ENCODE measurements at places on chromosomes 3 and 15. TPM values are rescaled to one million over a fixed set of nuclear protein-coding genes. Genes with fewer than 3 reads are reported as not detected.

DNA sequence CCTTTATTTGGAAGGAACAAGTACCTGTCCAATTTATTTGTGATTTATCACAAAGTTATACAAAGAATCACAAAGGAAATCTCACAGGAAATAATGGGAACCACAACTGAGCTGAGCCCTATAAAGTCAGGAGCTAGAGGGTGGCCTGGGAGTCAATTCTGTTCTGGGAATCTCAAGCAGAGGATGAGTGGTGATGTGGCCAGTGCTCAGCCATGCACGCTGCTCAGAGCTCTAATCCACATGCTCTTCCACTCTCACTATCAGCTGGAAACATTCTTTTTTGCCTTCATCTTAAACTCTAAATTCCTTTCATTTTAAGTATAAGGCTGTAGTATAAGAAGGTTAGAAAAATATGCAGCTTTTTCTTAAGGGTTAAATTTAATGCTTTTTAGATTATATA is 36.6 kb downstream of the UACA start:
- no peak overlapping the region for H3K27ac ChIP-seq
- peaks cover 11% of the 10 kb centered on the region for H3K27me3 ChIP-seq
- no peak for DNase-seq
- H3K36me3 ChIP-seq = no peaks in the 10 kb centered on the region
- H3K4me1 ChIP-seq = no peaks in the 10 kb centered on the region

DNA sequence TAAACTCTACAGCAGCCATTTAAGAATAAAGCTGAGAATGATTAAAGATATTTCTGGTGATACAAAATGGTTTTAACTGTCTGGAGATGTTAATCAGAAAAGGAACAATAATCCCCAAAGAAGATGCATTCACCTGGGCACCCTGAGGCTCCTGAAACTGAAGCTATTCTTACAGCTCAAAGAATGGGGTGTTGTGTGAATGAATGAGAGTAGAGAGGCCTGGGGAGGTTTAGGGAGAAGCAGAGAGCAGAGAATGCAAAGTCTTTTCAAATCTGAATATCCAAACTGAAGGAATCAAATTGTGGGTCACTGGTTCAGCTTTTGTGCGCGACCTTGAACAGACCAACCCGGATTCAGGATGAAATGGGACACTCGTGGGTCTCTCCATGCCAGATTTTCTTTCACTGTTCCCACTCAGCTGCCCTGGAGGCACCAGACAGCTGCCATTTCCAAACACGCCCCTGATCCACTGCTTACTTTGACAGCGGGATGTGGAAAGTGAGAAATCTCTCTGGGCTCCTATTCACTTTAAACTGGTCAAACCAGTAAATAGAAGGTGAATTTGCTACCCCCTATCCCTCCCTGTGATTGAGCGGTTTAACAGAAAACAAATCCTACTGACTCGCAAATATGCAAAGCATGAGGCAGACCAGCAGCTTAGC is 485.5 kb upstream of the THBS1 start:
- peaks cover 22% of the 10 kb centered on the region for H3K27me3 ChIP-seq
- no peak overlapping the region for H3K4me3 ChIP-seq

DNA sequence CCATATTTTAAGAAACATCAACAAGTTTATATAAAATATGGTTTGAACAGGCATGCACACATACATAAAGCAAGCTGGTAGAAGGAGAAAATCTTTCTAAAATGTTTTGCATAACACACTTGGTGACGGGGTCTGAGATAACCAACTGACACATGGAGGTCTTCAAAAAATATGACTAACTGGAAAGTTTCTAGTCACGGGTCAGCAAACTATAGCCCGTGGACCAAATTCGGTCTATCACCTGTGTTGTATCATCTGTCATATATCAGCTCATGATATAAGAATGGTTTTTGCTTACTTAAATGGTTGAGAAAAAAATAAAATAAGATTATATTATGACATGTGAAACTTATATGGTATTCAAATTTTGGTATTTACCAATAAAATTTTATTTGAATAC is 465.1 kb downstream of the FOXP1 start:
- no peak overlapping the region for H3K4me3 ChIP-seq
- H3K4me1 ChIP-seq = peaks cover 58% of the 10 kb centered on the region
- H3K27me3 ChIP-seq = no peaks in the 10 kb centered on the region
- H3K27ac ChIP-seq = no peak overlapping the region

GRCh38 chr3:53134631-53135232 is 4.5 kb upstream of the RFT1 start:
- H3K27me3 ChIP-seq = no peaks in the 10 kb centered on the region
- peaks cover 13% of the 10 kb centered on the region for H3K4me1 ChIP-seq
- H3K36me3 ChIP-seq = peaks cover 1% of the 10 kb centered on the region
- DNase-seq = peak; percentile 75
- H3K4me3 ChIP-seq = no peak overlapping the region

DNA sequence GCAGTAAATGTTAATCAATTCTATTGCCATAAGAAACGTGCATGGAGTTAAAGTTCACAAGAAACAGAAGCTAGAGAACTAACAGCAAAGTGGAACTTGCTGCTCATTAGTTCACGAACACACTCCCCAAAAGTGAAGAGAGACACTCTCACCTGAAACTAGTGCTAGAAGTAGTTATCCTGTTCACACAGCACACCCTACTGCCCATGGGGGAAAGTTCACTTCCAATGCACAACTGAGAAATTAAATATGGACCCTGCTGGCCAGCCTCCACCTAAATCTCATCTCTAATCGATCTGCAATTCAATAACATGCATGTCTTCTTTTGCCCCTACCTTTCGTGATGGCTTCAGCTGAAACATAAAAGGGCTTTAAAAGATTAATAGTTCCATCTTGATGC is 39.4 kb upstream of the FRMD4B start:
- H3K36me3 ChIP-seq = no peaks in the 10 kb centered on the region
- peaks cover 10% of the 10 kb centered on the region for H3K27me3 ChIP-seq
- peak; percentile 53 for DNase-seq
- H3K27ac ChIP-seq = no peak overlapping the region
- H3K4me3 ChIP-seq = no peak overlapping the region

GRCh38 chr3:153658136-153658535 is 463.1 kb upstream of the ARHGEF26 start:
- no peaks in the 10 kb centered on the region for H3K4me1 ChIP-seq
- H3K36me3 ChIP-seq = no peaks in the 10 kb centered on the region
- no peak overlapping the region for H3K27ac ChIP-seq

DNA sequence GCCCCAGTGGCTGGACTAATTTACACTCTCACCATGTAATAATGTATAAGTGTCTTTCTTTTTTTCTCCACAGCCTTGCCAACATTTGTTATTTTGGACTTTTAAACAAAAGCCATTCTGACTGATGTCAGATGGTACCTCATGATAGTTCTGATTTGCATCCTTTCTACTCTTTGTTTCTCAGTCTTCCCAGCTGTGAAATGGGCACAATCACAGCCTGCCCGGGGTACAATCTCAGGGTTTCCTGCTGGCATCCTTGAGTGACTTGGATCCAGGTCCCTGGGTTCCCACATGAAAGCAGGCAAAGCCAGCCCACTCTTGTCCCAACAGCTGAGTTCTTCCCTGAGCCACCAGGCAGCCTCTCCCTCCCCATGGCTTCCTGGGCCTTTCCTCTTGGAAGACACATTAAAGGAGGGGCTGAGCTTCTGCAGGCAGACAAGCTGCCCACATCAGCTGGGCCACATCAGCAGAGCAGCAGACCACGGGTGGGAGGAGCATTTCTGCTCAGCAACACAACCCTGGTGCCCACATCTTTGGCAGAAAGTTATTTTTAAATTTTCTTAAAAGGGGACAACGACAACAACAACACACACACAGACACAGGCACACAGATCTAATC is 82.0 kb downstream of the MYLK start:
- DNase-seq = no peak
- H3K36me3 ChIP-seq = no peaks in the 10 kb centered on the region
- H3K27me3 ChIP-seq = peaks cover 7% of the 10 kb centered on the region
- no peak overlapping the region for H3K4me3 ChIP-seq

GRCh38 chr3:120202363-120202762 is 82.7 kb downstream of the GPR156 start:
- DNase-seq = no peak
- H3K27me3 ChIP-seq = no peaks in the 10 kb centered on the region
- H3K27ac ChIP-seq = no peak overlapping the region
- H3K4me1 ChIP-seq = no peaks in the 10 kb centered on the region

GRCh38 chr3:165897137-165897536 is 59.9 kb upstream of the BCHE start:
- H3K4me1 ChIP-seq = no peaks in the 10 kb centered on the region
- H3K36me3 ChIP-seq = no peaks in the 10 kb centered on the region
- no peak overlapping the region for H3K27ac ChIP-seq
- no peak for DNase-seq
- H3K27me3 ChIP-seq = no peaks in the 10 kb centered on the region

DNA sequence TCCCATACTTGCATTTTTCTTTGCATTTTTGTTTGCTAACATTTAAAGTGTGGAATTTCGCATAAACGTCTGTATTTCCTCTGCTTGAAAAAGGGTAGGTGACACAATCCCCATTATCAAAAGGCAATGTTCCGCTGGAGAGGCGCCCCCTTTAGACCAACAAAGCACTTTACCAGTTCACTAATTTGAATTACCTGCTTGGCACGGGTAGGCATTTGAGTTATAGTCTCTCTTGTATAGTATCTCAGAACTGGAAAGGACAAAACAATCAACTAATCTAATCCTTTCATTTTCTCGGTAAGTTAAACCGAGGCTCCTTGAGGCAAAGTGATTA is 775 bp upstream of the CCDC39 start:
- H3K4me1 ChIP-seq = peaks cover 18% of the 10 kb centered on the region
- no peak overlapping the region for H3K27ac ChIP-seq
- H3K4me3 ChIP-seq = peak overlapping the region; percentile 79
- peaks cover 44% of the 10 kb centered on the region for H3K27me3 ChIP-seq
- no peaks in the 10 kb centered on the region for H3K36me3 ChIP-seq
- DNase-seq = peak; percentile 37

GRCh38 chr3:11287404-11287803 is 15.2 kb downstream of the ATG7 start:
- peak overlapping the region; percentile 58 for H3K27ac ChIP-seq
- no peak overlapping the region for H3K4me3 ChIP-seq
- H3K36me3 ChIP-seq = peaks cover 59% of the 10 kb centered on the region
- H3K27me3 ChIP-seq = no peaks in the 10 kb centered on the region
- DNase-seq = no peak

- DNase-seq = no peak
- peaks cover 17% of the 10 kb centered on the region for H3K36me3 ChIP-seq
- no peak overlapping the region for H3K27ac ChIP-seq
- peaks cover 11% of the 10 kb centered on the region for H3K27me3 ChIP-seq
These were observed 38.8 kb downstream of the EOGT start for GRCh38 chr3:68974711-68975110.

DNA sequence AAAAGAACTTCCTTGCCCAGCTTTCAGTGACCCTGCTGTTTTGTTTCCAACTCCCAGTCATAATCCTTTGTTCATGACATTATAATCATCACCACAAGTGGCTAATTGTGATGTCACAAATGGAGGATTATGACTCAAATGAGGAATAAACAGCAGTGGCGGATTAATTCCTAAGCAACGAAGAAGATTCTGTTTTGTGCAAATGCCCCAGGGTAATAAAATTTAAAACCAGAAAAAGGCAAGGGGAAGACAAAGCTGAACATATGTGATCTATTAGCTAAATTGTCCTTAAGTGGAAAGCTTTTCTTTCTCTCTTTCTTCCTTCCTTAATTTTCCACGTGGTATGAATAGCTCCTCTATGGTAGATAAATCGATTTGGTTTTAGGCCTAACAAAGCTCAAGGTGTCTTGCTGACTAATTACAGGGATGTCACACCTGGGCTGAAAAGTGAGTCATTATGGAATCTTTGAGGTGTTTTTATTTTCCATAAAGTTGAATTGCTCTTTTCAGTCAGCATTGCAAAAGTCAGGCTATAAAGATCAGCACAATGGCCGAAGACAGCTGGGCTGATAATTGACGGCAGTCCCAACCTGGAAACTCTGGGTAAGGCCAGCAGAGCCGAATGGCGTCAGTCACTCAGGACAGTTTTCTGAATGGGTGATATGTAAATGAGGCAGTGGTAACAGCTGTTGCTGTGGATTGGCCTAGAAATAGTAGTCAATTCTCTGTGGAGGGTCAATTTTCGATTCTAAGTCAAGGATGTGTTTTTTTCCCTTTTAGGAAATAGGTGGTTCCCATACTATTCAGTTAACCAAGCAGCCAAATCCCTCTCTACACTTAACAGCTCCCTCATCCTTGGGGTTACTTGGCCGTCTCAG is 121.5 kb downstream of the PTPRG start:
- H3K4me1 ChIP-seq = no peaks in the 10 kb centered on the region
- no peaks in the 10 kb centered on the region for H3K36me3 ChIP-seq
- no peak overlapping the region for H3K4me3 ChIP-seq
- H3K27ac ChIP-seq = no peak overlapping the region

GRCh38 chr3:50515565-50516439 is 12.4 kb upstream of the CACNA2D2 start:
- no peak overlapping the region for H3K4me3 ChIP-seq
- peaks cover 10% of the 10 kb centered on the region for H3K4me1 ChIP-seq
- H3K36me3 ChIP-seq = no peaks in the 10 kb centered on the region

GRCh38 chr3:160796813-160797164 is 40.8 kb downstream of the PPM1L start:
- H3K36me3 ChIP-seq = no peaks in the 10 kb centered on the region
- DNase-seq = no peak
- no peaks in the 10 kb centered on the region for H3K27me3 ChIP-seq
- H3K27ac ChIP-seq = no peak overlapping the region
- no peak overlapping the region for H3K4me3 ChIP-seq

GRCh38 chr15:42046597-42046996 is 25.8 kb upstream of the PLA2G4E start:
- DNase-seq = no peak
- no peak overlapping the region for H3K27ac ChIP-seq
- H3K4me1 ChIP-seq = peaks cover 3% of the 10 kb centered on the region

DNA sequence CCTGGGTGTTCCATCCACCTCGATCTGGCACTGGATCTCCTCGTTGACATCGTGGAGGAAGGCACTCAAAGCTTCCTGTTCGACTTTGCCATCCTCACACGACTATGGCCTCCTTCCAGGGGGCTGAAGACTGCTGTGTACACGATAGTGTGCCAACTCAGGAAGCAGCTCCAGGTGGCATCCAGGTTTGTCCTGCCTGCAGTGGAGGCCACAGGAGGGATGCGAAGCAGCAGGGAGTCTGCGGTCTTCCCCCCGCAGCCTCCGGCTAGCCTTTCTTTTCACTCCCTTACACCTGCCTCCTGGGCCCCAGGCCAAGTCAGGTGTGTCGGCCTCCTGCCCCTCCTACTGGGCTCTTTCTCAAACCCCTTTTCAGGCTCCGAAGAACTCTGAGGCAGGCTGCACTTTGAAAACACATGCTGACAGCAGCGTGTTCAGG is 32.2 kb downstream of the SYNM start:
- H3K4me1 ChIP-seq = no peaks in the 10 kb centered on the region
- DNase-seq = no peak
- H3K4me3 ChIP-seq = no peak overlapping the region
- H3K36me3 ChIP-seq = no peaks in the 10 kb centered on the region

GRK7 gene
- not detected for total RNA-seq

DNAH12 gene
- total RNA-seq = not detected

P2RY14 gene
- total RNA-seq = 0.60 TPM

SCN11A gene
- total RNA-seq = not detected

TERC gene
- 6.9 TPM for total RNA-seq

GRM2 gene
- 1.7 TPM for total RNA-seq

ONECUT1 gene
- total RNA-seq = not detected

A4GNT gene
- not detected for total RNA-seq

WNT7A gene
- total RNA-seq = not detected

KIF23 gene
- 87.9 TPM for total RNA-seq

KATNBL1 gene
- 44.5 TPM for total RNA-seq

FAM219B gene
- 61.3 TPM for total RNA-seq

GHSR gene
- not detected for total RNA-seq

CYP8B1 gene
- not detected for total RNA-seq

CA12 gene
- not detected for total RNA-seq

MASP1 gene
- not detected for total RNA-seq

SLC28A1 gene
- total RNA-seq = not detected

OCA2 gene
- total RNA-seq = not detected

ASB14 gene
- total RNA-seq = not detected

Measured in activated CD8-positive, alpha-beta T cell treated with anti-CD3 and anti-CD28 coated beads, Interleukin-2, amount 10 ng/mL, durations not matched to agents 7 days and 5 days (primary cell).